Ureter (tissue), 1 donor: ENCODE measurements at places on chromosomes 7 and 10. TPM values are rescaled to one million over a fixed set of nuclear protein-coding genes. Genes with fewer than 3 reads are reported as not detected.

DNA sequence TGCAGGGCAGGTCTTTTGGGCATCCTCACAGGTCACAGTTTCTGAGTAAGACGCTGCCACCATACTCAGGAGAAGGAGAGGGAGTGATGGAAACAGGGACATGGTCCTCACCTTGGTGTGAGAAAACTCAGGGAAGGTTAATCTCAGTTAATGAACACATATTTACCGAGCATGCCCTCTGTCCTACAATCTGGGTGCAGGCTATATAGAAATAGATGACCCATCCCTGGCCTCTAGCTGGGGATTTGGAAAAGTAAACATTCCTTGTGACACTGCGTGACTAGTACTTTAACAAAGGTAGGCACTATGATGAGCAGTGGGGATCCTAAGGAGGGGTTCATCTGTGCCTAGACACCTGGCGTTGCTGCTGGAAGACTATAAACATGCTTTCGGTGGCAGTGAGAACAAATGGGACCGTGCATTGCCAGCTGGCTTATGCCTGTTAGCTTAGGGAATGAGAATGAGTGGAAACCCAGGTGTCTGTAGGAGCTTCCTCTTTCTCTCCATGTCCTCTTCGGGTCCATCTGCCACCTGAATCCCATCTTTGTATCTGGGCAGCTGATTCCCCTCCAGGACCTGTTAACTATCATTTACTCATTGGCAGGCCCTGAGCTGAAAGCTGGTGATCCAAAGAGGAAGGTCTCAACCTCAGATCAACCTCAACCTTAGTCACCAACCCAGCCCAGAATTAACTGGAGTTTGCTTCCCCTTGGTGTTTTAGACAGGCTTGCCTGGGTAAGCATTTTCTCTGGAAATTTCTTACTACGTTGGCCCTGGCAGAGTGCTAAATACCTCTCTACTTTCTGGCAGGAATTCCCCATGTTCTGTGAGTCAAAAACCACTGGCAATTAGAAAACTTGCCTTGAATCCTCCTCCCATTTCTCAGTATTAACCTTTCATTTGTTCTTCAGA is 794 bp downstream of the MBL2 start:
- no peak for DNase-seq

GRCh38 chr7:156638443-156639077 is 2.0 kb upstream of the RNF32 start:
- DNase-seq = no peak

DNA sequence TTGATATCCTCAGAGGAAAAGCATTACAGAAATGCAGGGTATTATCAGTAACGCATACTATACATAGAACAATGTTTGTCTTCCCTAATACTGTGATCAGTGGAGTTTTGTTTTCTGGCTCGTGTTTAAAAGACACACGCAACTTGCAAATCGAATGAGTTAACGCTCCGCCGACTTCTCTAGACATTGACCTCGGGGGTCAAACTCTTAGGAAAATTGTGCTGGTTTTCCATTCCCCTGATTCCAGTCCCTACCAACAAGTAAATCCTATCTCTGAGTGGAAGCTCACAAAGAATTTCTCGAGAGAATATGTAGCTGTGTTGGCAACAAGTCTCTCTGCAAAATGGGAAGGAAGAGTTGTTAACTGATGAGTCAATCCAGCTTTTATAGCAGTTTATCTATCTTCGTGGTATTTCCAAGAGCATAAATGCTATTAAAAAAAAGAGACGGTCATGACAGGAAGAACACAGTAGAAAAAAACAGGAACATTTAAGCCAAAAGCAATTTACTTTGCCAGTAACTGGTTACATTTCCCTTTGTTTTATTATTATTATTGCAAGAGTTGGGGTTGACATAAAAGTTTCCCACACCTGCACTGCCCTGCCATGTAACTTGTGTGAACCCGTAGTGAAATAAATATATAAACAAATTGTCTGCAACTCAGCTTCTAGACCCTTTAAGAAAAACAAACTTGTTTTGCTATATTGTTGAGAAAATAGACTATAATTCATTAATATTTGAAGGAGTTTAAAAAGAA is 144.4 kb downstream of the ARID5B start:
- DNase-seq = no peak

DNA sequence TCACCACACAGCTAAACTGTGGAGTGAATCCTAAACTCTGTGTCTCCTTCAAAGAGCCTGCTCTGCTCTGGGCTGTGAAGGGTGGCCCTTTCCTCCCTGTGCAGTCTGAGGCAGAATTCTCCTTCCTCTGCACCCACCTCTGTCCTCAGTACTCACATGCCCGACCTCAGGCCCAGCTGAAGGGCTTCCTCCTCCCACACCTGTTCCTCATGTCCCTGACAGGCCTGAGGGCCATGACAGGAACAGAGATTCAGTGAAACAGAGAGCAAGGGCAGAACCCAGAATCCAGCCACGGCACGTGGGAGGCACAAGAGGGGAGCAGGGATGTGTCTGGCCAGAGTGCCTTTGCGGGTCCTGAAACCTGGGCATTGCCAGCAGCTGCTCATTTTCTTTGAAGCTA is 13.9 kb downstream of the CREB3L2 start:
- no peak for DNase-seq

DNA sequence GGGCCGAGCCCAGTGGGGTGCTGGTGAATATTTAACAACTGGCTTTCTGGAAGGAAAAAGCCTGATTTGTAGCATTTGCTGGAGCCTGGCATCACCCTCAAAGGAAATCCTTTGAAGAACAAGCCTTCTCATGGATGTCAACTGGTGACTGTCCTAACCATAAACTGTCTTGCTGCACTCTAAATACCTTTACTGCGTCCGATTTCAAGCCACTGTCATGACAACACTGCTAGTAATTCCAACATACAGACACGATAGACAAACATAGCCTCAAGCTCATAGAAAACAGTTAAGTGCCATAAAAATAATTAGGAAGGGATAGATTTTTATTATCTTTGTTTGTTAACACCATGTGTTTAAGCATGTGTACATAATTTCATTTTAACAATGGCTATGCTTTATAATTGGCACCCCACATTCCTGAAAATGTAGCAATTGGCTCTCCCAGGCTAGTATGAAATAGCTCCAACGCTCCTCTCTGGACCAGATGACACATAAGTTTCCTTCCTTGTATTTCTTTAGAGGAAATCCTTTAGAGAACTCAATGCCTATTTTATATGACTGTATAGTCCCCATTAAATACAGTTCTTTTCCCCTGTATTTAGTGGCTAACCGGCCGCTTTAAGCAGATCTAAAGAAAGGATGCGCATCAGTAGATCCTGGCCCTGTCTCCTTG is 273.4 kb downstream of the PRPF18 start:
- DNase-seq = no peak

- no peak for DNase-seq
Observed at GRCh38 chr7:118429141-118429540, 204.6 kb downstream of the ANKRD7 start.

DNA sequence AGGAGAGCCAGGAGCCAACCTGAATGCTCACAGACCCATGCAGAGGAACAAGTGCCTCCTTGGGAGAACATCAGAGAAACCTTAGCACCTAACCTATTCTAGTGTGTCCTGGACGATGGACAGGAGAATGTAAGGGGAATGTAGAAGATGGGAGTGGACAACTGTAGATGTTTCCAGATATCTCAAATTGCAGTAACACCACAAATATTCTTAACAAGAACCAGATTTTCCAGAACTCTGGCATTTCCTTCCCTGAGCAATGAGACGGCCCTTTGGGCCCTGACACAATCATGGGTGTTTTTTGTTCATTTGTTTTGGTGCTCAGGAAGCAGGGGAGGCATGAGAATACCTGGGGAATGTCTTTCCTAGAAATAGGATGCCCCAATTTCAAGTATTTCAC is 196.1 kb upstream of the PRSS1 start:
- no peak for DNase-seq

GRCh38 chr7:99694201-99694911 is 14.6 kb upstream of the CYP3A5 start:
- DNase-seq = no peak

GRCh38 chr7:123433665-123434064 is 100.7 kb downstream of the IQUB start:
- DNase-seq = no peak

DNA sequence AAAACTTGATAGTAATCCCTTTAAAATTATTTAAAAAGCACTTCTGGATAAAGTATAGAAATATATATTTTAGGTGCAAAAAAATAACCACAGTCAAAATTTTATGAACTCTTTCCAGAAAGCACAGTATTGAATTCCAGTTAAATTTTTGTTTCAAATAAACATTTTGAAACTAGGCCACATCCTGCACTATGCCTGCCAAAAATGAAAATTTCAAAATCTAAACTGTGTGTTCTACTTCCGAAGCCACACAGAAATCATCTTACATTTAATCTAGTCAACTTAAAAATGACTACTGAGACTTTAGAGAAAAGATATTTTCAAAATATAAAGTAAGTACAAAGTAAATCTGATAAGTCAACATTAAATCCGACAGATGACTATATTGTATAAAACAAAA is 50.0 kb downstream of the MAGI2 start:
- no peak for DNase-seq

The CRHR2 gene
- total RNA-seq = 0.34 TPM

DNA sequence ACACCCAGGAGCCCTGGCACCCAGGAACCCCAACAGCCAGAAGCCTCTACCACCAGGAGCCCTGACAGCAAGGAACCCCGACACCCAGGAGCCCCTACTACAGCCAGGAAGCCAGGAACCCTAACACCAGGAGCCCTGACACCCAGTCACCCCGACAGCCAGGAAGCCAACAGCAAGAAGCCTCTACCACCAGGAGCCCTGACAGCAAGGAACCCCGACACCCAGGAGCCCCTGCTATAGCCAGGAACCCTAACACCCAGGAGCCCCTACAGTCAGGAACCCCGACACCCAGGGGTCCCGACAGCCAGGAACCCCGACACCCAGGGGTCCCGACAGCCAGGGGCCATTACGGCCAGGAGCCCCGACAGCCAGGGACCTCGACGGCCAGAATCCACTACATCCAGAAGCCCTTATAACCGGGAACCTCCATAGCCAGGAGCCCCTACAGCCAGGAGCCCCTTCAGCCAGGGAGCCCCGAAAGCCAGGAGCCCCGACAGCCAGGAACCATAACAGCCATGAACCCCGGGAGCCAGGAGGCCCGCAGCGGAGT is 440 bp upstream of the GLRX3 start:
- no peak for DNase-seq

The PNLIPRP1 gene
- total RNA-seq = not detected
